Camera-type eye (tissue), 1 donor: ENCODE measurements at places on chromosomes 7 and 10. TPM values are rescaled to one million over a fixed set of nuclear protein-coding genes. Genes with fewer than 3 reads are reported as not detected.

UFSP1 gene
- 0.82 TPM for total RNA-seq

THAP5 gene
- 64.4 TPM for total RNA-seq

MYOZ1 gene
- 18.0 TPM for total RNA-seq

TRIM50 gene
- not detected for total RNA-seq

MRPL32 gene
- 50.1 TPM for total RNA-seq
